MG63 (cell line): ENCODE measurements at places on chromosomes 11 and 22.
A peak's percentile ranks its signal among the peaks of the same experiment; 100 is the strongest.

DNA sequence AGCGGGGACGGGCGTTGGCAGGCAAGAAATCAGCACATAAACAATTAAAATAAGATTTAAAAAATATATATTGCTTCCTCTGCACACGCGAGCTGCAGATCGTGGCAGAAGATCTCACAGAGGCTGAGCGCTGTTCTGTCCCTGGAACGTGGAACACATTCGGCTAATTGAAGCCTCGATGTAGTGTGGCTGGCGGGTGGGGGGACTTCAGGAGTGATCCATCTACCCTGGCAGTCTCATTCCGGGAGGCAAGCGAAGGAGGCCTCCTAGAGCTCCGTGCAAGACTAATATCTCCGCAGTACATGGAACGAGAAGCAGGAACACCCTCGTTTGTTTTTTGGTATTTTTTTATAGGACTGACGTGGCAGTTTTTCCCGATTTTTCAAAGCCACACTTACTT lies 402.4 kb downstream of the MN1 start:
- DNase-seq = no peak

- no peak for DNase-seq
Observed at GRCh38 chr11:71340086-71340606, 87.8 kb upstream of the SHANK2 start.

DNA sequence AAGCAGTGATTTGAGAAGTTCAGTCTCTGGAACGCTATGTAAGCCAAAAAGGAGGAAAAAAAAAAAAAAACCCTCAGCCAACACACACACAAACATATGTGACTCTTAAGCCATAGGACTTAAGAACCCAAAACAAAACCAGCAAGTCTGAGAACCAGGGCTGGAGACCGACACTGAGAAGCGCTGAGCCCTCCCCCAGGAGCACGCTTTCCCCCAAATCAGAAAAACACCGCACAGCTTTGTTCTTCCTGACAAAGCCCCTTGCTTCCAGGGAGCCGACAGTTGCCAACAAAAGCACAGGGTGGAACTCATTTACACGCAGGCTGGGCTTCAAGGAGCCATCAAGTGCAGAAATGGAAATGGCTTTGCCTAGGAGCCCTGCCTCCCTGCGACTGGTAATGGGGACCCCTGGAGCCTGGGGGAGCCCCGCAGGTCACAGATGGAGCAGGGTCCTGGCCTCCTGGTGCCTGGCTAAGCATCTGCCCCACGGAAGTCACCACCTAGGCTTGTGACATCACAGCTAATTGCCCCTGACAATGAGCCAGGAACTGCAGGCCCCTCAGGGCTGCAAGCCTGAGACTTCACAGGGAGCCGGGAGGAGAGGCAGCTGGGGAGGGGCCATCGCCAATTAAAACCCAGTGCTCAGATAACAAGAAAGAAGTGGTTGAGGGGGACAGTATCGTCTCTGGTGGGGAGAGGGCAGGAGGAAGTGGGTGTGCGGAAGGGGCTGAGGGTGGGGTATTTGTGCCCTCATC lies 66.9 kb downstream of the NFAM1 start:
- DNase-seq = no peak

DNA sequence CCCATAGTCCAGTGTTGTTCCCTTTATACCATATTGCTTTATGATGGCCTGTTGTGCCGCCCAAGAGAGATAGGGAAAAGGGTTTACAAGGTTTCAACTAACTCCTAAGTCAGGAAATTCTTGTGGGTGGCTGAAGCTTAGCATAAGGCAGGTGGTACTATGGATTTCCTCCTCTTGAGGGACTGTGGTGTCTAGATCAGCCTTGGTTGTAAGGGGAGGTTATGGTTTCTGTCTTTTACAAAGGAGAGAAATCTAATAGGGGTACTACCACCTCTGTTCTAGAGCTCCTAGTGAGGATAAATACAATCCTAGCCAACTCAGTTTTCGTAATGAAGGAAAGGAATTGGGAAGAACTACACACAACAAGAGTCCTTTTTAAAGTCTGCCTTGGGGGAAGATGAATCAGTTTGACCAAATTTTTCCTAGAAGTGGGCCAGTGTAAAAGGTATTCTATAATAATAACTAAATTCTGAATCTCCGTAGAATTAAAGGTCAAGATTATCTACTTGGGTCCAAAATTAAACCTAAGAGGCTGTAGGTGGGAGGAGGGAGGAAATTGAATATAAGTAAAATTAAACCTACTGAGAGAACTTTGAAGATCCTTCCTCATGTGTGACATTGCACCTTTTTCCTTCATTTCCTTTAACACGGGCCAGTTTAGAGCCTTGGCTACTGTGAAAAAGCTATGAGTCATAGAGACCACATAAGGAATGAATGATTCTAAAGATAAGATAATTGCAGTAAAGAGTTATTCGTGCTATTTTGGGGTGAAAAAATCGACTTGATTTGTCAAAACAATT lies 17.2 kb downstream of the DLAT start:
- no peak for DNase-seq

DNA sequence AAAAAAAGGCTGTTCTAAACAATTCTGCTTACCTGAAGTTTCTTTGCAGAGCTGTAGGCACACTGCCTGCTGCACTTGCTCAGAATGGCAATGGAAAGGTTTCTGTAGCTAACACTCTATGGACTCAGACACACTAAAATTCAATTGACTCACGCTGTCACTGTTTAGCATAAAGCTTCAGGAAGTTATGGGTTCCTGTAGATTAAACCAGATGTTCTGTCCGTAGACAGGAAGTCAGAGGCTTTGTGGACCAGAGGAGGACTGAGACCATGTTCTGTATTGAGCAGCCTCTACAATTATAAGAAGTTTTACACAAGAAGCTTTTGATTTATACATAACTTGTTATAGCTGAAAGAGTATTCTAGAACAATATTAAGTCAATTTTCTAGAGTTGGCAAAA lies 70.4 kb downstream of the GLYATL1 start:
- no peak for DNase-seq

DNA sequence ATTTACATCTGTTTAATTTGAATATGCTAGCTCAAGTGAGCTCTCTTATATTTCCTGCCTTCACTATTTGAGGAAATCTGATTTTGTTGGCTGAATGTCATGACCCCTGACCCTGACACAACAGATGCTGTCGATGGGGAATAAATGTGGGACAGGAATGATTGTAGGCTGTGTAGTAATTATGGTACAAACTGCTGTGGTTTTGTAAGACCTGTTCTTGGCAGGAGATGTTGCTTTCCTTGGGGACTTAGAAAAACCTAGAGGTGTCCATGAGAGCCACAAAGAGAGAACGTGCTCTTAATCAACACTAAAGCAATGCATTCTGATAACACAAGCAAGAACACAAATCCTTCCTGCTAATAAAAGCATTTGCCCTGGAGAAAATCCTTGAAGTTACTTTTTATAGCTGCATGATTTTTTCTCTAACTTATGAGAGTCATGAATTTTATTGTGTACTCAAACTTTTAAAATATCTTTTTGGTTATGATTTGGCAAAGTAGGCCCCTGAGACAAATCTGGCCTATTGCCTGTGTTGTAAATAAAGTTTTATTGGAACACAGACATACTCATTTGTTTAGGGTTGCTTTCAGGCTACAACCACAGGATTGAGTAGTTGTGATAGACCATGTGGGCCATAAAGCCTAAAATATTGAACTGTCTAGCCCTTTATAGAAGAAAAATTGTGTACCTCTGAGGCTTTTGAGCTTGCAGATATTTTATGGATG lies 90.2 kb downstream of the DDX10 start:
- no peak for DNase-seq

DNA sequence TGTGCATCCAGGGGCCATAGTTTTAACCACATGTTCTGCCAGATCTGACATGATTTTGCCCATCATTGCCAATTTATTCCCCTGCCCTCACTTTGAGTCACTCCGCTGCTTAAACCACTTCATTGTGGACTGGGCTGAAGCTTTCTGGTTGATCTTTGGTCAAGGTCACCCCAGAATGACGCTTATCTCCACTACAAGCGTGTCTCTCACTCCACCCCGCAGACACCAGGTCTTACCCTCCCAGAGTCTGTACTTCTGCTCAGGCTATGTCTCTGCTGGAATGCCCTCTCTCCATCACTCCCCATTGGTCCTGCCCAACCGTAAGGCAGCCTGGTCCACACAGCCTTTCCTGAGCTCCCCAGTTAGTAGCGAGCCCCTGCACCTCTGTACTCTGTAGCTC lies 170.5 kb upstream of the SYT13 start:
- no peak for DNase-seq

GRCh38 chr11:72678524-72678923 lies 4.3 kb upstream of the PDE2A start:
- no peak for DNase-seq

GRCh38 chr22:24433001-24433827 lies 5.8 kb downstream of the ADORA2A start:
- no peak for DNase-seq

DNA sequence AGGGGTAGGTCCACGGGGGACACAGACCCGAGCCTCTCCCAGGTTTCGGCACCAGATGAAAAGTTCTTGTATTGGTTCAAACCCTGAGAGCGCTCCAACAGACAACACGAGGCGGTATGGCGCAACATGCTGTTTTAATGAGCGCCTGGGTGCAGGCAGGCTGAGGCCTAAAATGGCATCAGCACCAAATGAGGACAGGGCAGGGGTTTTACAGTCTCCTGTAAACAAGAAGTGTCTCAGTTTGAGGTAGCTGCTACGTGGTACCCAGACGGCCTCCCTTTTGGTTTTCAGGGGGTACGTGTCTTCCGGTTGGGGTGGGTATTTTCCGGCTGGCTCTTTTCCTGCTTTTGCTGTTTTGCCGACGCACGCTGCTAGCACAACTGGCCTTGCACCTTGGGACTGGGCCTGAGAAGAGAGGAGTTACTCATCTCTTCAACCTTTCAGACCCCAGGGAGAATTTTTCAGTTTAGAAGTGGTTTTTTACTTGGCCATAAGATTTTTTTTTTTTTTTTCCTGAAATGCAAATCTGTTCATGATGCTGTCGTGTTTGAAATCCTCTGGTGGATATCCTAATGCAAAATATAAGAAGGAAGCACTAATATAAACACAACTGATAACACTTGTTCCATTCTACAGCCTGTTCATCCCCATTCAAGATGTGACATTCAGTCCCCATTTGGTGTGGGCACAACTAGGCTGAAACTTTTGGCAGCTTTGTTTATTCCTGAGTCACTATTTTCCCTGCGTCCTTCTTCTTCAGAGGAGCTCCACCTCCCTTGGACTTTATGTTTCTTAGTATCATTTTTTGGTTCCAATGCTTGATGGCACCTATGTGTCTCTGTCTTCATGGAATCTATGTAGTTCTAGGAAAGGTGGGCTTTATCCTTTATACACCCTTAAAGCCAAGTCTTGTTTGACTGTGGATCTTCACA lies 6.5 kb downstream of the PPFIBP2 start:
- no peak for DNase-seq

DNA sequence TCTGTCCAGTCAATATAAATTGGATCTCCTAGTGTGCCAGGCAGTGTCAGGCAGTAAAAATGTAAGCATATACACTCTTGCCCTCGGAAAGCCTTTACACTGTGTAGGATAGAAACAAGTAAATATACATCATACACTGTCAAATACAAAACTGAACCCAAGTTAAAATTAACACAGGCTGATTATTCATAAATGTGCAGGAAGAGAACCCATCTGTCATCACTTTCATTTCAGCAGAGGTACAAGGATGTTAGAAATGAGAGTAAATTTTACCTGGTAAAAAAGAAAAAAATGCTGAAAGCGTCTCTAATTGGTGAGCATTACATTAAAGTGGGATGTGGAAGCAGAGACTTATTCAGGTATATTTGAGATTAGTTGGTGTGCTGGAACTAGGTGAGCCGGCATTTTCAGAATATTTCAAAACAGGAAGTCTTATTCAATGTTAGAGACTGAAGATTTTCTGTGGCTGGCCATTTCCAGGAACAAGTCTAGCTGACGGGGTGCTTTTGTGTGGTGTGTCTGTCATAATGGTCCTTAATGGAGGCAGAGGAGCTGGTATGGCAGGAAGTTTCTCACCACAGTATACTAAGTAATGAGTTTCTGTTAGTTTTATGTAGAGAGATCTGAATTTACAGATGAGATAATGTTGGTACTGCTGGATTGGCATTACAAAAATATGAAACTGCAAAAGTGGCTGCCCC lies 192.6 kb downstream of the CASP12 start:
- peak; percentile 6 for DNase-seq

DNA sequence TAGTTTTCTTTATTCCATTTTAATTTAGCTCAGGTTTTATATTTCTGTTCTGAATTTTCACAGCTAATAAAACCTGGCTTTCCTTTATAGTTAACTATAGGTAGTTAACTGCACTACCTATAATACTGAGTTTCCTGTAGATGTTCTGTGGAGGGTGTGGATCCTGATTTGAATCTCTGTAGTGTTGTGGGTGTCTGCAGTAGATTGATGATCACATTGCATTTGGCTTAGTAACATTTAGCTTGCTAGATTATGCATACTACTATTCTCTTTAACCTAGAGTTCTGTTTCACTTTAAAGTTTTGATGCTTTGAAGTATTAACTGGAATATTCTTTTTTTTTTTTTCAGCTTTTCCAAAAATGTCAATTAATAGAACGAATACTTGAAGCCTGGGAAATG lies 110.1 kb downstream of the PPP6R3 start:
- no peak for DNase-seq

DNA sequence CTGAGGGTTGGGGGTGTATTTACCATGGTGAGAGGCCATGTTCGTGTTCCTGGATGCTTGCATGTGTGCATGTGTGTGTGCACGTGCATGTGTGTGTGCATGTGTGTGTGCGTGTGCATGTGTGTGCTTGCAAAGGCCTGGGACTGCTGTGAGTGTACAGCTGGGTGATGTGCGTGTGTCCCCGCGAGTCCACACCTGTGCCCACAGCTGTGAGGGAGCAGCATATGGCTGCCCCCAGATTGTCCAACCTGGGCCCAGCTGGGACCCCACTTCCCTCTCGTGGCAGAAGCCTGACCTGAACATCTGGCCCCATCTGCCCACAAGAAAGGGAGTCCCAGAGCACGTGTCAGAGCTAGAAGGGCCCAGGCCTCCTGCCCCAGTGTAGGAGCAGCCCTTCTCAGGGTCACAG lies 8.4 kb upstream of the CD248 start:
- DNase-seq = no peak

GRCh38 chr11:104467404-104467803 lies 303.5 kb upstream of the PDGFD start:
- DNase-seq = no peak

- no peak for DNase-seq
Observed at GRCh38 chr11:93432247-93432646, 101.7 kb downstream of the DEUP1 start.

- DNase-seq = no peak
Observed at GRCh38 chr11:68457898-68458249, 2.7 kb upstream of the PPP6R3 start.

- DNase-seq = no peak
Observed at GRCh38 chr11:129061492-129062230, 119.0 kb upstream of the TP53AIP1 start.

- no peak for DNase-seq
Observed at GRCh38 chr22:45572444-45572843, 69.8 kb downstream of the FBLN1 start.

GRCh38 chr11:67562963-67563704 lies 20.5 kb upstream of the GSTP1 start:
- no peak for DNase-seq
